ENCODE measurements at places on chromosomes 1 and 21. TPM values are rescaled to one million over a fixed set of nuclear protein-coding genes. Genes with fewer than 3 reads are reported as not detected.

The UBL4B gene
- not detected for total RNA-seq

The ACOT11 gene
- 1.4 TPM for total RNA-seq

The ETV3 gene
- total RNA-seq: 15.6 TPM

The PDC gene
- total RNA-seq: not detected

The OR2T29 gene
- not detected for total RNA-seq

The RASSF5 gene
- total RNA-seq: 0.52 TPM

The RXFP4 gene
- total RNA-seq: not detected

The TAS1R3 gene
- total RNA-seq: 0.15 TPM

The SLC35F3 gene
- 2.7 TPM for total RNA-seq

The VSIG8 gene
- total RNA-seq: not detected

The VANGL2 gene
- 17.7 TPM for total RNA-seq

DNA sequence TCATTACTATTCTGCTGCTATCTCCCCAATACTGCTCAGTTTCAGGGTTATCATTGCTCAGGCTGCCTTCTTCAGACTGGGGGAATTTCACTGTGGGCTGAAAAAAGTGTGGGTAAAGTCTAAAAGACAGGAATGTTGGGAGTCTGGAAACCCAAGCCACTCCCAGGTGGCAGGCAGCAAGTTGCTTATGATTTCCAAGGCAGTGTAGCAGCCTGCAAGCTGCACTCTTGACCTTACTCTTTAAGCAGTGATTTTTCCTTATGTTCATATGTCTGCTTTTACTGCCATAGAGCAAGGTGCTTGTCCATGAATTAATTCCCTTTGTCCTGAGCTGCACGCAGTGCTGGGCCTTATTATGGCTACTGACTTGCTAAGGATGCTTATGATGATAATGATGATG is 53.1 kb downstream of the PHC2 start:
- no peak for DNase-seq

DNA sequence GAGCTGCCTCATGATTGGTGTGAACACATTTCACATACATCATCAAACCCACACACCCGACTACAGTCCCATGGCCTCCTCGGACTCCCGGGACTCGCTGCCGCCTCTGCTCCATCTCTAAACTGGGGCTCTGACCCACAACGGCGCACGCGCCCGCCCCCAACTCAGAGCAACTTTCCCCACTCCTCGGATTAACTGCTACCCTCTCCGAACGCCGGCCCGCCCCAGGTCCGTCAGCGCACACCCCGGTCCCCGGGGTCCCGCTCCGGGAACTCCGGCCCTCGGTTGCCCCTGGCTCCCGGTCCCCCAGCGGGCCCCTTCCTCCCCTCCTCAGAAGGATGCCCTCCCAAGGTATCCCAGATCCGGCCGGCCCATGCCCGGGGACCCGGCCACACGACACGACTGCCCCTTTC is 740 bp downstream of the DSTYK start:
- no peak for DNase-seq

DNA sequence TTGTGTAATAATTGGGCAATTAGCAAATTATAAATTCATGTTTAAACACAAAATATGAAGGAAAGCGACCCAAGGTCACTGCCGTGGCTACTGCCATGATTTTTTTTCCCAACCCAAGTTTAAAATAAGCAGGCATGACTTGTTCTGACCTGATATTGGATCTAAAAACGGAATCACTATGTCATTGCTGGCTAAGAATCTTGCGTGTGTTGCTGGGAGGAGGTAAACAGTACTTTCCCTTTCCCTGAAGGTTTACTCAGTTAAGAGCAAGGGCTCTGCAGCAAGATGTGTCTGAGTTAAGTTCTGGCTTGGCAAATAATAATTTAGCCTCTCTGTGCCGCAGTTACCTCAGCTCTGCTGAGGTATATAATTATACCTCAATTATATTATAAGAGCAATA is 125.7 kb upstream of the L1TD1 start:
- DNase-seq: no peak

DNA sequence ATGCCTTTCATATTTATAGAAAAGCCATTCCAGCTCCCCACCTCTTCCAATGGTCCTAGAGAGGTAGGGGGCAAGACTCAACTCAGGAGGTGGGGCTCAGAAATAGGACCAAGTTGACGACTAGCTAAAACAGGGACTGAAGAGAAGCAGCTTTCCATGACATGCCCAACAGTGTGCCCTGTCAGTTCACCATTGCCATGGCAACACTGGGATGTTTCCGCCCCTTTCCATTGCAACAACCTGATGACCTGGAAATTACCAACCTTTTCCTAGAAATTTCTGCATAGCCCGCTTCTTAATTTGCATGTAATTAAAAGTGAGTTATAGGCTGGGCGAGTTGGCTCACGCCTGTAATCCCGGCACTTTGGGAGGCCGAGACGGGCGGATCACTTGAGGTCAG is 22.4 kb upstream of the INTS3 start:
- DNase-seq: no peak

DNA sequence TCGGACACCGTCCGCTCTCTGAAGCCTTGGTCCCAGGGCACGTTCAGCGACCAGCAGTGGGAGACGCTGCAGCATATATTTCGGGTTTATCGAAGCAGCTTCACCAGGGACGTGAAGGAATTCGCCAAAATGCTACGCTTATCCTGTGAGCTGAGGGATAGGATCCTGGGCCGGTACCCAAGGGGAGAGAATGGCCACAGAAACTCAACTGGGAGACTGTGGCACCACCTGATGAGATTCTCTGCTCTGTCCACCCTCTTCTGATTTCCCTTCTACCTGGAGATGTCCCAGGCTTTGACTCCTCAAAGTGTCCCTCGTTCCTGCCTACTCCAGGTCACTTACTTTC is 855 bp downstream of the CD1D start:
- no peak for DNase-seq

DNA sequence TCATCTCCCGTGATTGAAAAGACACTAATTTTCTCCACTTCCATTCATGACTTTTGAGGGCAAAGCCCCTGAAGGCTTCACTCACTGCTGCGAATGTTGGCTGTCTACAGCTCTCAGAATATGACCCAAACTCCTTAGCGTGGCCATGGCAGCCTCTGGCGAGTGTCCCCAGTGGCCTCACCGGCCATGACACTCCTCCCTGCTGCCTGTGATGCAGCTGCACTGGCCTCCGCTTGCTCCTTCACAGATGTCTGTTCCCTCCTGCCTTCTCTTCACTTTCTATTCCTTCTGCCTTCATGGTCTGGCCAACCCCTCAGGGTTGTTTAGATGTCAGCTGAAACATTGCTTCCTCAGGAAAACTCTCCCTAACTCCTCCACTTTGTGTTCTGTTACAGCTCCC is 30.8 kb upstream of the PTPRF start:
- no peak for DNase-seq

DNA sequence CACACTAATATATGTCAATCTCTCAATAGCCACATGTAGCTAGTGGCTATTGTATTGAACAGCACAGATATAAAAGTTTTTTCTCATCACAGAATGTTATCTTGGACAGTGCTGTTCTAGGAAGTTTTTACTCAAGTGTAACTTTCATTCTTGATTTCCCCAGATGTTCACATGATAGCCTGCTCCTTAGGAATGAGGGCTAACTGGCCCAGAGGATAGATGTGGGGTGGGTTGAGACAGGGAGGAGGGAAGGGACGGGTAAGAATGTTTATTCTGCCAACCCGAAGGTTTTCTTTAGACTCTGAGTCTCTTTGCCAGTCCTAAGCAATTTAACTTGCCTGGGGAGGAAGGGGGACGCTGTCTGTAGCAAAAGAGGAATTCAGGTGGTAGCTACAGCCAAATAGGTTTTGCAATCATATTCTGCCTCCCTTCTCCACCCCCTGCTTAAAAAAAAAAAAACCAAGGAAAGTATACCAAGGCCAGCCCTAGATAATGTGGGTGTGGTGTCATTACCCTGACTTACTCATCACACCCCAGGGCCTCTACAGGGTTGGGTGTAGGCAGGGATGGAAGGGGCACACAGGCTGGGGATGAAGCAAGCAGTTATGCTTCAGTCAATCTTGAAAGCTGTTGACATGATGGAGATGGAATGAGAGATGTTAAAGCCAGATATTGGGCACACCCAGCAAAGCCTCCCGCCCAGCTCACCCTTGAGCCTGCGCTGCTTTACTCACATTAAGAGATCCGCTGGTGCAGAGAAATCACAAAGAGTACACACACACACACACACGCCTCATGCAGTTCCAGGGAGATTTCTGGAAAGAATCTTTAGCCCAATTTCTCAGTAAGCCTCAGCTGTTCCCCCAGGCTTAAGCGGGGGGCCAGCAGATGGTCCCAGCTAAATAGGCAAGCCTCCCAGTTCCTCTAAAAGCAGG is 59.9 kb downstream of the PLXNA2 start:
- DNase-seq: peak; percentile 87

- no peak for DNase-seq
These were observed 102.8 kb upstream of the SERTAD4 start for GRCh38 chr1:210129759-210130158.

- no peak for DNase-seq
These were observed 190.8 kb downstream of the LTN1 start for GRCh38 chr21:28801906-28802305.

DNA sequence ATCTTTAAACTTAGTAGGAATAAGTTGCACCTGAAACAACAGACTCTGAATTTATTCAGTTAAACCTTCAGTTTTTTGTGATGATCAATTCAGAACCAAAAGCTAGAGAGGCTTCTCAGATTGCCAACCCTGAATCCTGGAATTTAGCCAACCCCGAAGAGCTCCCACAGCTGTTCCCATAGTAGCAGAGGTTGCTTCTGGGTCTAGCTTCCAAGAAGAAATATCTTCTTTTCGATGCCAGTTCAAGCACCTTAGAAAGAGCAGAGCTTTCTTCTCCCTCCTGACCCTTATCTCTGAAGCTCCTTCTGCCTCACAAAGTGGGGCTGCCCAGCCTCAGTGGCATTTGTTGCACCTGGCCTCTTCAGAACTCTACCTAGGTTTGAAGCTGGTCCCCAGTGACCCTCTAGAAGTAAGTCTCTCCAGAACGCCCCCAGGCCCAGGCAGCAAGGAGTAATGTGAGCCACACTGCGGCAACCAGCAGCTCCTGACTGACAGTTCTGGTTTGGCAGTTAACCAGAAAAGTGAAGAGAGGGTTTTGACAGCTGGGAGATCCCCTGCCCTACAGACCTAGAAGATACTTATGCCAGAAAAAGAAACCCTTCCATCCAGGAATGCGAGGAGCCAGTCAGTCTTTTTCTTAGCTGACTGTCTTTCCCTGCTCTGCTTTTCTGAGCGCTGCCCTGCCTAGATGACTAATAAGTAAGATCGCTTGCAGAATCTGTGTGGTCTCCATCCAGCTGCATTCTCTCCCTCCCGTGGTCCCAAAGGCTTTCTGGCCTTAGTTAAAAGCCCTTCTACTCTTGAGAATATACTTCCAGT is 165.9 kb downstream of the ADGRL4 start:
- peak; percentile 87 for DNase-seq

- no peak for DNase-seq
These were observed 25.3 kb upstream of the PEX10 start for GRCh38 chr1:2437617-2438016.

GRCh38 chr1:234558330-234558836 is 51.6 kb downstream of the IRF2BP2 start:
- DNase-seq: no peak

GRCh38 chr1:244397131-244397530 is 54.6 kb downstream of the ADSS2 start:
- no peak for DNase-seq

- no peak for DNase-seq
These were observed 59.7 kb downstream of the RGL1 start for GRCh38 chr1:183864611-183865010.

DNA sequence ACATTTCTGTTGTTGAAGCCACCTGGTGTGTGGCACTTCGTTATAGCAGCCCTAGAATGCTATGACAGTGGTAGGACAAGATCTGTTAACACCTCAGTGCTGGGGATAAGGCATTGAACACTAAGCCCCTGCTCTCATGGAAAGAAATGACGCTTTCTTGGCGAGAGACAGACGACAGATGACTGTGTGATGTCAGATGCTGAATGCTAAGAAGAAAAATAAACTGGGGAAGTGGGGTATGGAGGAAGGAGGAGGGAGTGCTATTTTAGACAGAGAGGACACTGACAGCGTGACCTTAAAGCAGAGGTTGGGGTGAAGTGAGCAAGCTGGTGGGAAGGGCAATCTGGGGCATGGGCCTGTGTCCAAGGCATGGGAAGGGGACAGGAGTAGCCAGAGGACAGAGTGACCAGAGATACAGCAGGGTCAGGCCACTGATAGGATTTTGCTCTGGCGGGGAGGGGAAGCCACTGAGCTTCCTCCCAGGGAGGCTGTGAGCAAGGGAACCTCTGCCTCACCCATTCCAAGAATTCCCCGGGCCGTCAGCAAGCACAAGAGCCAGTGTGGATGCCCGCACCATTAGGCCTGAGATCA is 15.2 kb downstream of the DOP1B start:
- DNase-seq: no peak

Measured in renal cortical epithelial cell (primary cell).